Effector memory CD8-positive, alpha-beta T cell (primary cell): ENCODE measurements at places on chromosomes 6 and 20.

GRCh38 chr20:38228436-38228835 is 32.1 kb downstream of the KIAA1755 start:
- peaks cover 45% of the 10 kb centered on the region for H3K27me3 ChIP-seq
- no peak overlapping the region for H3K4me3 ChIP-seq
- DNase-seq = no peak
- no peaks in the 10 kb centered on the region for H3K36me3 ChIP-seq

- no peaks in the 10 kb centered on the region for H3K36me3 ChIP-seq
- no peaks in the 10 kb centered on the region for H3K27me3 ChIP-seq
- no peak overlapping the region for H3K27ac ChIP-seq
- no peak for DNase-seq
These were observed 391.6 kb downstream of the PLCB1 start for GRCh38 chr20:8523684-8524083.

DNA sequence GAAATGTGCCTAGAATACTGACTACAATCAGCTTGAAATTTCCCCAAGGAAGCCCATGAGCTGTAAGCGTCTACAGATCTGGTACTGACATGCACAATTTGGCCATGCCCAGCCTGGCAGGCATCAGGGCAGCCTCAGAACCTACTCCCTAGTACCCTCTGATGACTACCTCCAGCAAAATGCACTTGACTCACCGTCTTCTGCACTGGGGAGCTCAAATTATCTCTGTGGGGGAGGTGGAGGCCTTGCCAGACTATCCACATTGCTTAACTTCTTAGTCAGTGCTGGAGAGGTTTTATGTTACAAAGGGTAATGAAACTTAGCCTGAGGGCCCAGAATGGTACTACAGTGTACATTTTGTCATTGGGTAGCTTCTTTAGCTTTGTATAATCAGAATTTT is 126.0 kb upstream of the ADGRF1 start:
- no peaks in the 10 kb centered on the region for H3K27me3 ChIP-seq
- H3K27ac ChIP-seq = no peak overlapping the region
- H3K4me3 ChIP-seq = no peak overlapping the region
- no peaks in the 10 kb centered on the region for H3K4me1 ChIP-seq

DNA sequence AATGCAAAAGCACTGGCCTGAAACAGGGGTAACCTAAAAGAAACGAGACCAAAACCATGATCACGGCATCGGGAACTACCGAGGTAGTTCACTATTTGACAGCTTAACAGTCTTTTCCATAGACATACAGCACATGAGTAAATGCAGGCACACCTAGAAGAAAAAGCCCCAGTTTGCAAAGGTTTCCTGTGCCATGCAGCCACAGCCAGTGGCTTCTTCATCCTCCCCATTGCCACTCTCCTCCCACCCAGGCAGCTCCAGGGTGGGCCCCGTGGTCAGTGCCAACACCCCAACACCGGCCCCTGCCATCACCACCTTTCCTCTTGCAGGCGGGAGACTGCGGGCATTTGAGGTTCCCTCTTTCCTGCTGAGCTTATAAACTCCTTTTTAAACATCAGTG is 115.4 kb downstream of the SLC23A2 start:
- H3K27me3 ChIP-seq = no peaks in the 10 kb centered on the region
- DNase-seq = no peak
- H3K4me3 ChIP-seq = no peak overlapping the region
- peak overlapping the region; percentile 75 for H3K27ac ChIP-seq
- peaks cover 20% of the 10 kb centered on the region for H3K4me1 ChIP-seq

DNA sequence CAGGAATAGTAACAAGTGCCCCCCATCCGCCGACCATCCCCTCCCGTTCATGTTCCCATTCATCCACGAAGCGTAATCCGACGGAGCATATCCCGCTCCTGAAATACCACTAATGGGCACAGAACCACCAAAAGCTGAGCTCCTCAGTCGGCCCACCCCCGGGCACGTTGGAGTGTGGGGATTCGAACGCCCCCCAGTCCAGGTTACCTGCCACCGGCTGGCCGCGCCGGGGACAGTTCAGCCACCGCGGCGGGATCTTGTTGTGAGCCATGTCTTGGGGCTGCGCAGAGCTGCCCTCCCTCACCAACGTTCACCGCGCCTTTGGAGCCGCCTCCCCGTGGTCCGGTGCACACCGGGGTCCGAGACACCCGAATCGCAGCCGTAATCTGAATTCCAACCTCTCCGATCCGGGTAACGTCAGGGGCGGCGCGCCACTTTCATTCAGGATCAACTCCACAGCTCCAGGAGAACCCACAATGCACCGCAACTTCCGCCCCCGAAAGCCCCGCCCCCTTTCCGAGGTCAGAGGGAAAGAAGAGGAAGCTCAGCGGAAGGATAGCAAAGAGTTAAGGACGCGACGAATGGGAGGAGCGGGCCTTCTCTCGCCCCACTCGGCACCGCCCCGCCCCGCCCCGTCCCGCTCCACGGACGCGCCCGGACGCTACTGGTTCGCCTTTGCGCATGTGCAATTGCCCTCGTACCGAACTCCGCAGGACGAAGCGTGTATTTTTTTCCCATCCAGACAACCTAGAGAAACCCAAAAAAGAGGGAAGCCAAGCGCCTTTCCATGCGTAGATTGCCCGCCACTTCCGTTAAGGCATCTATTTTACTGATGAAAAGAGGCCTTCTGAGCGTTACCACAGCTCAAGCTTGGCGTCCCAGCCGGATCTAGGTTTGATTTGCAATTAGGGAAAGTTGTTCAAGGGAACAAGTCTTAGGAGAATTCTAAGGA is at the start of gene RNGTT:
Gene RNGTT (minus strand): TSS at position 480 of the 952 bp plus-strand sequence. CDS start 209 bp downstream, at position 271.
- H3K27me3 ChIP-seq = no peaks in the 10 kb centered on the region
- H3K4me1 ChIP-seq = peaks cover 29% of the 10 kb centered on the region
- H3K27ac ChIP-seq = peak within 1 kb of the TSS; percentile 95
- peak; percentile 96 for DNase-seq
- H3K4me3 ChIP-seq = peak within 1 kb of the TSS; percentile 97

GRCh38 chr6:113495521-113495920 is 361.6 kb upstream of the MARCKS start:
- DNase-seq = no peak
- H3K36me3 ChIP-seq = no peaks in the 10 kb centered on the region
- no peaks in the 10 kb centered on the region for H3K4me1 ChIP-seq
- H3K27me3 ChIP-seq = no peaks in the 10 kb centered on the region
- no peak overlapping the region for H3K27ac ChIP-seq
- no peak overlapping the region for H3K4me3 ChIP-seq

GRCh38 chr6:105507811-105508210 is 104.9 kb upstream of the PREP start:
- no peak overlapping the region for H3K27ac ChIP-seq
- H3K27me3 ChIP-seq = peaks cover 7% of the 10 kb centered on the region
- peaks cover 5% of the 10 kb centered on the region for H3K4me1 ChIP-seq
- H3K36me3 ChIP-seq = no peaks in the 10 kb centered on the region

DNA sequence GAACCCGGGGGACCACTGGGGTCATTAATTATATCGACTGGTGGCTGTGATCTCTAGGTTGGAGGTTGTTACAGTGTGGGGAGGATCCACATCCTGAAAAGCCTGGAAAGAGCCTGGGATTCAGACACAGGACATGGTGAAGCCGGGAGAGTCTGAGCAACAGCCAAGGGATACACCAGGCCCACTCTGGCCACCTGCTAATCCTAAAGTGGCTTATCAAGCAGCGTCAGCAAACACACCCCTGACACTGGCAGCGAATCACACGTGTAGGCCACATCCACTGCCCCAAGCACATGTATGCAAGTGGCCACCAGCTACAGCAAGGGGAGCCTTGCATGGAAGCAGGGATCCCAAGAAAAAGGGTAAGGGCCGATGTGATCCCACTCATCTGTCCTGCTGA is 41.0 kb downstream of the GFOD1 start:
- H3K4me1 ChIP-seq = peaks cover 27% of the 10 kb centered on the region
- H3K4me3 ChIP-seq = no peak overlapping the region
- no peaks in the 10 kb centered on the region for H3K27me3 ChIP-seq
- peak overlapping the region; percentile 38 for H3K27ac ChIP-seq
- H3K36me3 ChIP-seq = no peaks in the 10 kb centered on the region

DNA sequence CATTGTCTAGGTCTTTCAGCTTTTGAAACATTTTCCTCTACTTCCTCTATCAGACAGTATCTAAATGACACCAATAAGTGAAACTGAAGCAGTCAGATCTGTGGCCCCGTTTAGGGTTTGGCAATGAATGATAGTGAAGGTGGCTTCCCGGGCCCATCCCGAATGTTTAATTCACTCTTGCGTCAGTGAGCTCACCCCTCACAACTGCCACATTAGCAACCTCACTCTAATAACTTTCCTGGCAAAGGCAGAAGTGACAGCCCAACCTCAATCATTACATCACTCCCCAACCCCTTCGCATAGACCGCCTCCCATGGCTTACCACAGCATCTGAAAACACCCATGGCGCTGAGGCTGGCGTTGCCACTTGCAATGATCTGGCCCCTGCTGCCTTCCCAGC is 92.4 kb upstream of the CD83 start:
- no peak overlapping the region for H3K27ac ChIP-seq
- DNase-seq = no peak
- H3K27me3 ChIP-seq = peaks cover 49% of the 10 kb centered on the region
- H3K4me3 ChIP-seq = no peak overlapping the region

GRCh38 chr20:50533061-50533460 is 22.9 kb downstream of the PTPN1 start:
- peaks cover 47% of the 10 kb centered on the region for H3K4me1 ChIP-seq
- H3K4me3 ChIP-seq = no peak overlapping the region
- H3K27ac ChIP-seq = no peak overlapping the region
- DNase-seq = no peak
- no peaks in the 10 kb centered on the region for H3K27me3 ChIP-seq
